ENCODE measurements at places on chromosomes 2 and 18.
A peak's percentile ranks its signal among the peaks of the same experiment; 100 is the strongest.

GRCh38 chr18:24975496-24976372 is 376.2 kb downstream of the ZNF521 start:
- DNase-seq = no peak

DNA sequence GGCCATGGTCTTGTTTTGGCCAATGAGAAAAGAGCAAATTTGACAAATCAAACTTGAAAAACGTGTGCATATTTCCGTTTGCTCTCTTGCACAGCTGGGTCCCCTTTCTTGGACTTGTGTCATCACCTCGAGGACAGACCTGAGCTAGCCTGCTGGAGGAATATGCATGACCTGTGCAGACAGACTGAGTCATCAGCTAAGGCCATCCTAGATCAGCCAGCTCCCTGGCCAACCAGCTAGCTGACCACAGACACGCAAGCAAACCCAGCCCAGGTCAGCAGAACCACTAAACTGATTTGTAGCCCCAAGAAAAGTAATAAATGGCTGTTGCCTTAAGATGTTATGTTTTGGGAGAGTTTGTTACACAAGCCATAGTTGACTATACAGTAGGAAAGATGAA is 61.3 kb upstream of the PAX3 start:
- DNase-seq = no peak

- DNase-seq = no peak
Observed at GRCh38 chr2:121005453-121005852, 269.8 kb downstream of the GLI2 start.

- DNase-seq = no peak
Observed at GRCh38 chr2:238423561-238424312, 3.0 kb upstream of the ASB1 start.

DNA sequence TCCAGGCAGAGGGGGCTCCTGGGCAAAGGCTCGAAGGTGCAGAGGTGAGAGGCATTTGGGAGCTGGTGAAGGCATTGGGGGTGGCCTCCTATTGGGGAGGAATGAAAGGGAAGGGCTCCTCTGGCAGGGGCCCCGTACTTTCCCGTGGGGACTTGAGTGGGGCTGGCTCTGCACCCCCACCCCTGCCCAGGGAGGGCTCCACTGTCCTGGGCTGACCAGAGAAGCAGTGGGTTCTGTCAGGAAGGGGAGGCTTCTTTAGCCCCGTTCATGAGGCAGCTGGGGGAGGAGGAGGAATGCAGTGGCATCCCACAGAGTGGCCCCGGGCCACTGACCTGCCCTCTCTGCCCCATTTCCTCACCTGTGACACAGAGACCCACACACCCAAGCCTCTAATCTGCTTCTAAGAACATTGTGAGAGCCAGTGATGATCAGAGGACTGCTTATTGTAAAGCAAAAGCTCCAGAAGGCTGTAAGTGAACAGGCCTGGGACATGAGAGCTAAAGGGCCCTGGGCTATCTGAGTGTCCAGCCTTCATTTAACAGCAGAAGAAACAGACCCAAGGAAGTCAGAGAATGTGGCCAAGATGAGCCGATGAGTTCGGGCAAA is 38.6 kb upstream of the GPAT2 start:
- no peak for DNase-seq

- DNase-seq = no peak
Observed at GRCh38 chr2:126986631-126987187, 88.0 kb downstream of the TEX51 start.

GRCh38 chr2:200033929-200034328 is 78.5 kb downstream of the MAIP1 start:
- no peak for DNase-seq

- peak; percentile 16 for DNase-seq
Observed at GRCh38 chr18:58388736-58389135, 240.2 kb downstream of the ALPK2 start.

DNA sequence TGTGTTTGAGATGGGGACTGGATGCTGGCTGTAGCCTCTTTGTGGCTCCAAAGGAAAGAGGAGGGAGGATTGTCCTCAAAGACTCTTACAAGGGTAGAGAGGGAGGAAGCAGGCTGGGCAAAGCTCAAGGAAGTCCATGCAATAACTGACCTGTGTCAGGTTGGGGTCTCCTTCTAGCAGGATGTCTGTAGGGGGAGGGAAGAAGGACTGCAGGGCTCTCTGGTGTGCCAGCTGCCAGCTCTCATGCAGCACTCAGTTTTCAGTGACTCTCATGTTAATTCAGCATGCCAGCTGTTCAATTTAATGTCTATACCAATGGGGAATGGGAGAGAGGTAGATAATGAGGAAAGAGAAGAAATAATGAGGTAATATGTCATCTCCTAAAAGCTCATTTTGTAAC is 85.3 kb upstream of the RANBP2 start:
- no peak for DNase-seq

- DNase-seq = no peak
Observed at GRCh38 chr2:1634681-1635341, 109.5 kb downstream of the PXDN start.

DNA sequence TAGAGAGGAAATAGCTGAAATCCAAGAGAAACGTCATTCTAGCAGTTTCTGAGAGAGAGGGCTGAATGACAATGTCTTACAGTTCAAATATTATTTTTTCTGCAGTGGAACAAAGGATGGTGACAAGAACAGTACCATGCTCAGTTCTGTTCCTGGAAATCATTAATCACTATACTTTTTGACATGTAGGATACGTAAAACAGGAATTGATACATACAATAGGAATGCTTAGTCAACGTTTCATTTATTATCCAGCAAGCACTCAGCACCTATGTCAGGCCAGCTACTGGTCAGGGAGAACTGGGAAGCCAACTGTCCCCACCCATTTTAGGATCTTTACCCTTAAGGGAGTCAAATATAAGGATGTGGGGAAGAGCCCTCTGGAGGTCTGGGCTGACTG is 114.7 kb downstream of the DHRS9 start:
- no peak for DNase-seq

GRCh38 chr2:211868996-211869533 is 669.5 kb downstream of the ERBB4 start:
- DNase-seq = no peak
